ENCODE measurements at places on chromosomes 1 and 21.

- no peak for DNase-seq
These were observed 484.3 kb downstream of the CAMTA1 start for GRCh38 chr1:7269525-7269924.

DNA sequence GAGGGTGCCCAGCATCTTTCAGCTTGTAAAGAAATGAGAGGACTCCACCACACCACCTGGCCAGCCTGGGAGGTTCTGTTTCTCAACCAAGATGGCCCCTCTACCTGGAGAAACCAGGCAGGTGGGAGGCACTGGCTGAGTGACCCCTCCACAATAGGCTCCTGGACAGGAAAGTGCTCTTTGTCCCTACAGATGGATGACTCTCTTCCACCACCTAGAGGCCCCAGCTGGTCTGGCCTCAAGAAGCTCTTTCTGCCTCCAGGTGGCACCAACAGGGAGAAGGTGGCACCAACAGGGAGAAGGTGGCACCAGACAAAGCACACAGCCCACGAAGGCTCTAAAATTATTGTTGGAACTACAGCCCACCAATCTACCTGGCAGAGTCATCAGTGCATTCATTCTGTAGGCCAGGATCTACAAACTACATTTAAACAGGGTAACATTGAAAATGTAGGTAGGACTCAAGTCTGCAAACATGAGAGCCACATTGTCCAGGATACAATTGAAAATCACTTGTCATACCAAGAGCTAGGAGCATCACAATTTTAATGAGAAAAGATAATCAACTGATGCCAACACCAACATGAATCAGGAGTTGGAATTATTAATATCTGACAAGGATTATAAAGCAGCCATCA, 14.4 kb downstream of the TMPRSS3 start:
- no peak for DNase-seq

DNA sequence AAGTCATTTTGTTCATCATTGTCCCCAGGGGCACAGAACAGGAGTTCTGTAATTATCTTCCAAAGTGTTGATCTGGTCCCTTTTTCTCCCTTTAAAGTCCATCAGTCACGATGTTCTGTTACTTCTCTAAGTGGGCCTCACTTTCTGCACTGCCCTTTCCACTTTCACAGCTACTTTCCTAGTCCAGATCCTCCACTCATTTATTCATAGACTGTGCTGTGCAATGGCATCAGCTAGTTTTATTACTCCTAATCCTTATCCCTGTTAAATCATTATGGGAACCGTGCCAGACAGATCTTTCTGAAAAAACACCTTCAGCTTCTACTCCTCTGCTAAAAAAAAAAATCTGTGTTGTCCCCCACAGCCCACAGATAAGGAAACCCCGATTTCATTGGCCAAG, 64.0 kb upstream of the BCL10 start:
- DNase-seq: no peak

GRCh38 chr1:32761253-32761877, 55.8 kb downstream of the YARS1 start:
- DNase-seq: no peak

- DNase-seq: peak; percentile 64
These were observed 1.1 kb upstream of the PEAR1 start for GRCh38 chr1:156892190-156893047.

DNA sequence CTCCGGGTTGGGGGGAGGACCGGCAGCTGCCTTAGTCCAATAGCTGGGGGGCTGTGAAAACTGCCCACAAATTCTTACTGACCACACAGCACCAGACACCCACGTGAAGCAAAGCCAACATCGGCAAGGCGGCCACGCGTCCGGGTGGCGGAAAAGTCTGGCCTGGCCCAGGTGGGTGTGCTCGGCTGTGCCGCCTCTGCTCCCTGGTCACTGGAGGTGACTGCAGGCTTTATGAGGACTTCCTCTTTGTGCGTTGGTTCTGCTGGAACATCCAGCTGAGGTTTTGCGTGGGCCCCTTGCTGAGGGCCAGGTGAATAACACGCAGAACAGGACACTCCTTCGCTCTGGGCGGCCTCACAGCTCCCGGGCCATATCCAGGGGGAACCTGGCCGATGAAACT, 35.4 kb downstream of the FAAP20 start:
- DNase-seq: no peak

- no peak for DNase-seq
These were observed 58.6 kb upstream of the ARHGAP29 start for GRCh38 chr1:94296018-94296417.

- no peak for DNase-seq
These were observed 10.6 kb downstream of the GBP5 start for GRCh38 chr1:89261926-89262515.

GRCh38 chr1:234724516-234725176, 114.7 kb upstream of the IRF2BP2 start:
- no peak for DNase-seq

DNA sequence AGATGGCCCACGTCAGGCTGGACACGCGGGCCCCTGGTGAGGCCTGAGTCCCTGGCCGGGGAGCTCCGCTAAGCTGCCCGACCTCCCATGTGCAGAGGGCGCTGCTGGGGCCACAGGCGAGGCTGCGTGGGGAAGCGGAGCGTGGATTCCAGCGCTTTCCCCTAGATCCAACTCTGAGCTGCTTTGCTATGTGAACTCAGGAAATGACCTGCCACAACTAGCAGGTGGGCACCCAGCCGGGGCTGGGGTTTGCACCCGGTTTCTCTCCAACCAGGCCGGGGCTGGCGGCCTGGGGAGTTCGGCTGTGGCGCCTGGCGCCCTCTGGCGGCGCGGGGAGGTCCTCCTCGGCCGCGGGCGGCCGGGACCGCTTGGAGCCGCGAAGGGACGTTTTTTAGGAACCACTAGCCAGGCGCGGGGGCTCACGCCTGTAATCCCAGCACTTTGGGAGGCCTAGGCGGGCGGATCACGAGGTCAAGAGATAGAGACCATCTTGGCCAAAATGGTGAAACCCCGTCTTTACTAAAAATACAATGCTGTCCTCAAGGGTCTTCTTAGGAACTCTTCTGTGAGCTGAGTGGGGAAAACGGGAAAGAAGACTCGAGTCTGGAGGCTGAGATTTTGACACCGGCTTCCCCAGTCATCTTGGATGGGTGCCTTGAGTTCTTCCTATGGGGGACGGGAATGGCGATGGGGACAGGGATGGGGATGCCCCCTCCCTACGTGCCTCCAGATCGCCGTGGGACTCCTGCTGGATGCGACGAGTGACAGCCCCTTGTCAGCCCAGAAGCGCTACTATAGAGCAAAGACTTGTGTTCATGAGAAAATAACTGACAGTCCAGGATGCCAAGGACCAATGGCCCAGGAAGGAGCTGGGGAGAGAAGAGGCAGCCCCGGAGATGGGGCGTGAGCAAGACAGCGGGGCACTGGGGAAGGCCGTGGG, 12.6 kb downstream of the PYCR2 start:
- DNase-seq: no peak

Measured in fibroblast of skin of left biceps (primary cell).